Posterior cingulate gyrus (tissue), 11 donors: ENCODE measurements at places on chromosomes 12 and 14.

DNA sequence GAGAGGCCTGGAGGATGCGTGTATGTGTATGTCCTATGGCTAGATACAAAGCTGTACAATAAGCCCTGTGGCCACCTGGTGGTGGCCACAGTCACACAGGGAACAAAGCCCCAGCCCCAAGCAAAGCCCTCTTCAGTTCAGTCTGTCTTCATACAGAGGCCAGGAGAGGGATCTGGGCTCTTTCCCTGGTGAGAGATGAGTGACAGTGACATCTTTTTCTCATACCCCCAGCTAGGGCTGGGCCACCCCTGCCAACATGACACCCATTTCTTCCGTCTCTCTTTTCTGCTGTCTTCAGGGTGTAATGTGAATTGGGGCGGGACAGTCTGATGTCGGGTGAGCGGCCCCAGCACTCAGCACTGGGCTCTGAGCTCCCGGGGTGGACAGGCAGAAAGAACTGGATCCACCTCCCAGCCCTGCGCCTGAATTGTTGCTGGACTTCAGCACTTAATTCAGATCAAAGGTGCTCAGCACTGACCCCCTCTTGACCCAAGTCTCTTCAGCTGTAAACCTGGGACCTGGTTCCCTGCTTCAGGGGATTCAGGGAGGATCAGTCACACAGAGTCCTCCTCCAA is 59.8 kb downstream of the SERPINA3 start:
- DNase-seq = no peak

GRCh38 chr14:50156111-50156510 is 39.7 kb upstream of the VCPKMT start:
- DNase-seq = no peak

GRCh38 chr12:104577581-104577981 is 120.8 kb downstream of the CHST11 start:
- DNase-seq = no peak

GRCh38 chr12:12476857-12477531 is 85.7 kb downstream of the DUSP16 start:
- DNase-seq = peak; percentile 77

DNA sequence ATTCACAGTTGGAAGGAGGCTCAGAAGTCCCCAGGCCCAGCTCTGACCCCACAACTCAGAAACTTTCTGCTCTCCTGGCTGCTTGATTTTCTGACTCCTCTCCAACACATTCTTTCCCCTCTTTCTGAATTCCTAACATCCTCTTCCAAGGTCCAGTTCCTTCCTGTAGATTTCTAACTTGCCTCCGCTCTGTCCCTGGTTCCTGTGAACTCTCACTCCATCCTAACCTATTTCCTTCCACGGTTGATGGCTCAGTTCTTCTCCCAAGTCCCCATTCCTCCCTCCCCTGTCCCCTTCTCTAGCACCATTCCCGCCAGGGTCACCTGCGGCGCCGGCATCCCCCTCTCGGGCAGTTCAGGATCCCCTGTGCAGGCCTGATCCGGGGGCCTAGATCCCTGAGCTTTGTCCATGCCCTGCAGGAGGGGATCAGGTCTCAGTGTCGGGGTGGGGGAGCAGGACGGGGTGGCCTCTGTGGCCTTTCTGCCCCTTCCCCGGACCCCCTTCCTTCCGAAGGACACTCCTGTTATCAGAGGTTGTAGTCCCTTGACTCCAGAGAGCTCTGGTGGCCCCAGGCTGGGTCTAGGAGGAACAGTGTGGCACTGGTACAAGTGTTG is 6.0 kb upstream of the SLC22A17 start:
- DNase-seq = no peak

DNA sequence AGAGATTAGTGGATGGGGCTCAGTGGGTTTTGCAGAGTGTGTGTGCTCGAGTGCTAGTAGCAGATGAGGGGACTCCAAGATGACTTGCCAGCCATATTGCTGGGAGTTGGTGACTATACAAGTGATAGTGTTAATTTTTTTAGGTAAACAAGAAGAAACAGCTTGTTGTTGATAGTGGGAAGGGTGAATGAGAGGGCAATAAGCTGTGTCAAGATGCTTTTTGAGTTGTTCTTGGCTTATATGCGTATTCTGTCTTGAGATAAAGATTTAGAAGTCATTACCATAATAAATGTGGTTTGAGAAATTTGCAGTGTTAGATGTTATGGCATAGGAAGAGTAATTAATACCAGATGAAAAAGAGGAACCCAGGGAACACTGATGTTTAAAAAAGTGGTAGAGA is 75.3 kb downstream of the RCOR1 start:
- no peak for DNase-seq

DNA sequence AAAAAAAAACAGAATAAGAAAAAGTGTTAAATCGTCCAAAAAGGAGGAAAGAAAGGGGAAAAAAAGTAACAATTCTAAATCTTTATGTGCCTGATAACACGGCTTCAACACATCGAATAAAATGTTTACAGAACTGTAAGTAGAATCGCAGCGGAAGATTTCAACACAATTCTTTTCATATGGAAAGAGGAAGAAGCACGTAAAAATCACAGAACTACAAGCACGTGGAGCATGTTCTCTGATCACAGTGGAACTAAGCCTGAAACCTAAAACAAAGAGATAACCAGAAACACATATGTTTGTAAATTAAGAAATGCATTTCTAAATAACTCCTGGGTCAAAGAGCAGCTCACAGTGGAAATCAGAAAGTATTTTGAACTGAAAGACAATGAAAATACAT is 8.7 kb downstream of the CLEC7A start:
- DNase-seq = no peak
